ENCODE measurements at places on chromosomes 2 and 18.

DNA sequence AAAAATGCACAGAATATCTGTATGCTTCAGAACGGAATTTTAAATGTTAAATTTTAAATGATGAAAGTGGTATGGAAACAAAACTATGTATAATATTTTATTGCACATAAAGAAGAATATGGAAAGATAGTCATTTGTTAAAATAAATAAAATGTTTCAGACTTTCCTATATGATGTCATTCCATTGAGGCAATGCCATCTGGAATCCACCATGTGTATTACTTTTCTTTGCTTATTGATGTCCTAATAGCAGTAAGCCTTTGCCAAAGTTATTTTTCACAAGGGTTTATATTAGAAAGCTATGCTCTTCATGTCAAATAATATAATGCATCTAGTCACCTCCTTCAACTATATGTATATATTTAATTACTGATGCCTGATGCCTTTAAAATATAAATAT is 601.6 kb upstream of the PKDCC start:
- DNase-seq = no peak

DNA sequence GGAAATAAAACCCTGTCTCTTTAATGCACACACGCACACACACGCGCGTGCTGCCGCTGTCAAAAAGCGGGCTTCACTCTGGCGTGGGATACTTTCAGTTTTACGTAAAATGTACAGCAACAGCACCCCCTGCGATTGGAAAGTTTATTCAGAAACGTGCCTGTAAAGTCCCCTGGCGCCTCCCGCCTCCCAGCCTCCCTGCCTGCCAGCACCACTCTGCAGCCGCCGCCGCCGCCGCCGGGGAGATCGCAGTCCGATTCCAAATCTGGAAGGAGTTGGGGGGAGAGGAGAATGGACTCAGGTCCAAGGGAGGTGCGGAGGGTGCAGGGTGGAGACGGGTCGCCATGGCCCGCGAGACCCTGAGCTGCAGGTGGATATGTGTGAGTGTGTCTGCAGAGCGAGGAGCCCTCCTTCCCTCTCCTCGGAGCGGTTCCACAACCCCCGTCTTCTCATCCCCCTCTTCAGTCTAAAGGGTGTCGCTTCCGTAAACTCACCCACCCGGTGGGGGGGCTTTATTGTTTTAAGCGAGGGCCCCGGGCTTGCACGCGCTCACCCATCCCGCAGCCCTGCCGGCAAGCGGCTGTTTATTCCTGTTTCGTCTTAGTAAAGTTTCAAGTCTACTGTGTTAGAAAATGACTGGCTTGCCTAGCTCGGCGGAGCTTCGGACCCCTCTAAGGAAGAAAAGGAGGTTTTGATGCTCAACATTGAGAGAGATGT is 1.8 kb upstream of the BCL11A start:
- peak; percentile 45 for DNase-seq

GRCh38 chr2:12076810-12077209 is 330.4 kb downstream of the LPIN1 start:
- DNase-seq = no peak

DNA sequence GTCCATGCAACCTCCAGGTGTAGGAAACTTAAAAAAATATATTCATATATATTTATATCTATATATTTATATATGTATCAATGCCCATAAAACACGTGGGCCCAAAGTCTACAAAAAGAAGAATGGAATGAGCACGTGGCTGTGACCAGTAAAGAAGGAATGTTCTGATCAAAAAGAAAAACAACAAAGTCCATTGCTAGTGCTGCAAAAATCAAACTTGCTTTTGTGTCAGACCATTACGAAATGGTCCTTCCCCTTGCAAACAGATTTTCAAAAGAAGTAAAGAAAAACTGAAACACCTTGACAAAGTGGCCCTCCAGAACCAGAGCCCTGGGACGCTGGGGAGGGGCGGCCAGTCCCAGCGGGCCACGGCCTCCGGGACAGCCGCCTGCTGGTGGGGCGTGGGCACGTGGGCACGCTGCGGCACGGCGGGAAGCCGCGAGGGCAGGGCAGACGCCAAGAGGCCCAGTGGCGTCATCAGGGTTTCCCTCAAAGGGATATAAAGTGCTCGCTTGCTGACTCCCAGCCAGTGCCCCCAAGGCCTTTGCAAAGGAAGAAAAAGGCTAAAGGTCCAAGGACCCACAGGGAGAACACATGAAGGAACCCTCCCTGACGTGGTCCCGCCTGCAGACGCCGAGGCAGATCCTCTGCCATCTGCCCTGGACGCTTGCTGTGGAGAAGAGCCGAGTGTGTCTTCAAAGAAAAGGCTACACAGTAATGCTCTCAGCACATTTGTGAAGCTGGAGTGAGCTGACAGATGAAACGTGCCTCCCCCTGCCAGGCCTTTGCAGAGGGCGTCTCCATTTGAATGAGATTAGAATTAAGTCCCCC is 201.8 kb downstream of the TWIST2 start:
- DNase-seq = no peak

DNA sequence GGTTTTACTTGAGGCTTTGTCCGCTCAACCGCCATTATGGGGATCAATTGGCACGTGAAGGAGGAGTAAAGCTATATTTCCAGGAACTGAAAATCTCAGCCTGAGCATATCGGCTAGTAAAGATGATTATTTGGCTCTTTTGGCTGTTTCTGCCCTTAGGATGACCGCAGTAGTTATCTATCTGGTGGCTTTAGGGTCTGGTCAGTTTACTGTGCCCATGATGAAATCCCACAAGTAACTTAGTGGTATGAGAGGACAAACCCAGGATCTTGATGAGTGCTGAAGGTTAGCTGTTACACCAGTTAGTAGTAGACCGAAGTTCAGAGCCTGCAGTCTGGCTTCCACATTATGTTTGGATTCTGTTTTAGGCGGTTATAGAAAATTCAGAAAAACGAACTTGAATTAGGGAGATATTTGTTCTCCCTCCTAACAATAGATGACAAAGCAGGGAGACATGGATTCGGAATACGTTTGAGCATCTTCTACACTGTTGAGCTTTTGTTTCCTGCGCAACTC is 1.2 kb downstream of the MAT2A start:
- DNase-seq = no peak

DNA sequence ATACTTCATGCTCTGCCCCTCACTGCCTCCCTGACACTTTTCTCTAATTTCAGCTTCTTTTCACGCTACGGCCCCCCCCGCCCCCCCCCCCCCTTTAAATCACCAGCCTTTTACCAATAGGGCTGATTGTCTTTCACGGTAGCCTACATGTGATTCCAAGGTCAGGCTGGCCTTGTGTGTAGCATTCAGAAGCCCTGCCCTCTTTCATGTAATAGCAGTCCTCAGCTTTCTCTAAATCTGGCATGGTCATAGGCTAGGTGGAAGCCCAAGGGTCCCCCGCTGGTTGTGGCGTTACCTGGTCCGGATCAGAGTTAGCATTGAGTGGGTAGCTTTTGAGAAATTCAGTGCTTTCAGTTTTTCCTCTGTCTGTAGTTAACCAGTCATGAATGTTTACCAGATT is 281.8 kb downstream of the ALPK2 start:
- DNase-seq = no peak

GRCh38 chr2:196149948-196150347 is 21.4 kb downstream of the STK17B start:
- no peak for DNase-seq

DNA sequence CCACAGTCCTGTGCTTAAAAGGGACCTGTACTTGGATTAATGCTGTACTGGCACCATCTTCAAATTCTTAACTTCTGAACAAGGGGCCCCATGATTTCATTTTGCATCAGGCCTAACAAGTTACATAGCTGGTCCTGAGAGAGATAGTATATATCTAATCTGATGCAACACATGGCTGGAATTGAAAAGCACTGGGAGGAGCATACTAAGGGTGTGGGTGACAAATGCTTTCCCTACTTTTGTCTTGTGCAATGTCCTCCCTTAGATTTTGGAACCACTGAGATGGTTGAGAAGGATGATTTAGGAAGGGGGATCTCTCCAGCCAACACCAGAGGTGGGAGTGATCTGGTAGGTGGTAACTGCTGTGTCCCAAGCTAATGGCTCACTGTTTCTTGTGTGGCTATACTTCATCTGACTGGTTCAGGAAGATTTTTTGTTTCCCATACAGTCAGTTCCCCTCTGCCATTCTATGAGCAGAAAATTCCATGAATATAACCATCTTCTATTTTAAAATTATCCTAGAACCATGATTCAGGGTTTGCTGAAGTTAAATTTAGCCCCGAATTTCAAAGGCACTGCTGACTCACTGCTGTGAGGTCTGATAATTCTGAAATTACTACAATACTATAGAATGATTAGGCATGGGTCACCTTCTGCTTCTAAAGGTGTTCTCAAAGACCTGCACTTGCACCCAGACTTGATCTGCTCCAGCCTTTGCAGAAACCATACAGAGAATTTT is 108.3 kb upstream of the NCKAP5 start:
- DNase-seq = no peak

- DNase-seq = no peak
These were observed 239.8 kb downstream of the PDE11A start for GRCh38 chr2:177832611-177833433.

DNA sequence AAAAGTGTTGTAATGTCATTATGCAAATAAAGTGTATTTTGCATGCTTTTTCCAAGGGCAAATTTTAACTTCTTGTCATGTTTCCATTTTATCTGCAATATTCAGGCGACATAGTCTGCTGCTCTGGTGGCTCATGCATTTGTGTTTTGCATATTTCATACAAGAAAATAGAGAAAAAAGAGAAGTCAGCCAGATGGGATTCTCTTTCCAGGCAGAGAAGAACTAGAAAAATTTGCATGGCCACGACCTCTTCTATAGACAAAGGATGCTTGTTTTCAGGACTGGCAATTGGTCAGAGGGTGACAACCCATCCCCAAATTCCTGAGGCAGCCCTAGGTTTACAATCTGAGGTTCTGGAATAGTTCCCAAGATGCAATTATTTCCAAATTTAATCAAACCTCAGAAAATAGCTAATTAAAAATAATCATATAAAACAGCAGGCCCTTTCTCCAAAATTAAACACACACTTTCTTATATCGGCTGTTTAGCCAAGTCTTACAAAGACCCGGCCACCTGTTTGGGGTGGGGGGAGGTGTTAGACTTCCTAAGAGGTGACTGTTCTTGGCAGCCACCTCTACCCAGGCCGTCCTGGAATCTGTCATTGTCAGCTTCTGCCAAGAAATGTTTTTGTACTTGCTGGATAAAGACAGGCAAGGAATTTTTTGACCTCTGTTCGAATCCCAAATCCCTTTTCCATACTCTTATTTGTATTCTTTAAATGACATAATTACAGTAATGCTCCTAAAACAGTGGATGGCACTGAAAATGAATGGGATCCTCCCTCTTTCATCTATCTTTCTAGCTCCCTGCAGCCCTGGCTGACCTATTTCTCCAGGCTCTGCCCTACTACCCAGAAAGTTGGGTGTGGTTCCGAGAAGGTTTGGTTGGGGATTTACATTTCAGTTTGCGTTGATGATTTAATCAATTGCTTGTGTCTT is 20.8 kb upstream of the SOS1 start:
- no peak for DNase-seq

GRCh38 chr2:120472031-120472430 is 126.1 kb downstream of the INHBB start:
- no peak for DNase-seq

DNA sequence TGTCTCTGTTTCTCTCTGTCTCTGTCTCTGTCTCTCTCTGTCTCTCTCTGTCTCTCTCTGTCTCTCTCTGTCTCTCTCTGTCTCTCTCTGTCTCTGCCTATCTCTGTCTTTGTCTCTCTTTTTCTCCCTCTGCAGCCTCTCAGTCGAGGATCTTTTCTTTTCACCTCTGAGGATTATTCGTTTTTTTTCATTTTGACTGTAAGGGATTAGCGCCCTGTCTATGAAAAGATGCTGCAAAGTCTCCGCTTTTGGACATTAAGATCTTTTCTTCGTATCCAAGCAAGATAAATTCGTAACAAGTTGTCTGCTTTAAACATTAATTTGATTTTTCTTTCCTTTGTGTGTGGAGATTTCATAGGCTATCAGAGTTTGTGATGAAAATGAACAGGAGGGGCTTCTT is 191.2 kb upstream of the TPO start:
- DNase-seq = no peak

Data from NCI-H524 treated with DMSO at 0.1 percent for 48 hours (cell line).